Activated naive CD8-positive, alpha-beta T cell treated with anti-CD3 and anti-CD28 coated beads, Interleukin-2, amount 10 ng/mL, durations not matched to agents 7 days and 5 days (primary cell): ENCODE measurements at places on chromosomes 7 and 10. TPM values are rescaled to one million over a fixed set of nuclear protein-coding genes. Genes with fewer than 3 reads are reported as not detected.
A peak's percentile ranks its signal among the peaks of the same experiment; 100 is the strongest.

The SAMD9L gene
- 99.2 TPM for total RNA-seq

DNA sequence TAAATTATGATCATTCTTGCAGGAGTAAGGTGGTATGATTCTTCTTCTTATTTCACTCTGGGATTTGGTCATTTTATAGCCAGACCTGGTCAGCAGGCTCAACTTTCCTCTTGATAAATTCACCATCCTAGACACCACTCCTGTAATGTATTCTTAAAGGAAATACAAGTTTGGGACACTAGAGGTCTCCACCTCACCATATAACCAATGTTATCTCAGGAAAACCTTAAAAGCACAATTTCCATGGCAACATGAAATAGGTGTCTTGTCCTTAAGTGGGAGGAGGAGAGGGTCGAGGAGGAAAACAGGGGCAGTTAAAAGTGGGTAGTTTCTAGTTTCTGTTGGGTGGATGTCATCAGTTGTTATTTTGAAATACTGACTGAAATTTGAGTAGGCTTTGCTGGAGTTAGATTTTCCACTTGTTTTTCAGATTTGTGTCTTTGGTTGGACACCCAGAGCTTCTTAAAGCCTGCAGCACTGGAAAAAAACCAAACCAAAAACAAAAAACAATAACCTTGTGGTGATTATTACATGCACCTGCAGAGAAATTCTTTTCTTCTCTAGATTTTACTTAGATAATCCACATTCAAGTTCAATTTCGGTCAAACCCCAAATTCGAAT, 163.1 kb downstream of the PRKCQ start:
- no peak for DNase-seq
- peaks cover 6% of the 10 kb centered on the region for H3K4me1 ChIP-seq
- no peak overlapping the region for H3K27ac ChIP-seq
- H3K27me3 ChIP-seq, result no peaks in the 10 kb centered on the region
- peaks cover 2% of the 10 kb centered on the region for H3K36me3 ChIP-seq

The ITGA8 gene
- total RNA-seq, result not detected

The SLC35B4 gene
- total RNA-seq, result 13.3 TPM

The FAM13C gene
- total RNA-seq, result not detected

DNA sequence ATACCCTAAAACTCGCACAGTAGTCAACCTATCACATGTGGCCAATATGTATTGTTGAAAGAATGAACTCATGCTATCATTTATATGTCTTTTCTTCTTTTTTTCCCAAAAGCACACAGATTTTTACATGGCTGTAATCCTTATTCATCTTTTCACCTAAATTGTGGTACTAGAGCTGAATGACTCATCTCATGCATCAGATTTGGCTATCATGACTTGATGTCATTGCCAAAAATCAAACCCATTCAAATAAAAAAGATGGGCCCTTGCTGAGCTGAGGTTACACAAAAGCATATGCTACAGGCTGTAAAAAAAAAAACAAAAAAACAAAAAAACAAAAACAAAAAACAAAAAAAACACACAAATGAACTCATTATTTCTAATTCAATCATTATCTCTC, 3.3 kb upstream of the LMOD2 start:
- no peak overlapping the region for H3K4me3 ChIP-seq
- H3K4me1 ChIP-seq, result no peaks in the 10 kb centered on the region
- H3K36me3 ChIP-seq, result no peaks in the 10 kb centered on the region
- H3K27ac ChIP-seq, result no peak overlapping the region
- H3K27me3 ChIP-seq, result peaks cover 6% of the 10 kb centered on the region
- DNase-seq, result no peak

- peaks cover 21% of the 10 kb centered on the region for H3K27me3 ChIP-seq
- no peak for DNase-seq
- H3K27ac ChIP-seq, result no peak overlapping the region
- no peaks in the 10 kb centered on the region for H3K36me3 ChIP-seq
Measured at GRCh38 chr10:114584419-114584818, 73.7 kb downstream of the ABLIM1 start.

GRCh38 chr7:150340024-150340749, 1.2 kb downstream of the RARRES2 start:
- no peak for DNase-seq
- no peak overlapping the region for H3K27ac ChIP-seq
- peaks cover 3% of the 10 kb centered on the region for H3K36me3 ChIP-seq
- peaks cover 2% of the 10 kb centered on the region for H3K4me1 ChIP-seq
- H3K4me3 ChIP-seq, result no peak overlapping the region
- peaks cover 28% of the 10 kb centered on the region for H3K27me3 ChIP-seq

GRCh38 chr7:44222776-44223261, 22.0 kb downstream of the YKT6 start:
- peak; percentile 26 for DNase-seq
- no peak overlapping the region for H3K4me3 ChIP-seq
- no peaks in the 10 kb centered on the region for H3K27me3 ChIP-seq
- H3K4me1 ChIP-seq, result no peaks in the 10 kb centered on the region
- no peak overlapping the region for H3K27ac ChIP-seq

The AGR2 gene
- total RNA-seq, result not detected
